AG08395 (cell line): ENCODE measurements at places on chromosomes 4 and X.

DNA sequence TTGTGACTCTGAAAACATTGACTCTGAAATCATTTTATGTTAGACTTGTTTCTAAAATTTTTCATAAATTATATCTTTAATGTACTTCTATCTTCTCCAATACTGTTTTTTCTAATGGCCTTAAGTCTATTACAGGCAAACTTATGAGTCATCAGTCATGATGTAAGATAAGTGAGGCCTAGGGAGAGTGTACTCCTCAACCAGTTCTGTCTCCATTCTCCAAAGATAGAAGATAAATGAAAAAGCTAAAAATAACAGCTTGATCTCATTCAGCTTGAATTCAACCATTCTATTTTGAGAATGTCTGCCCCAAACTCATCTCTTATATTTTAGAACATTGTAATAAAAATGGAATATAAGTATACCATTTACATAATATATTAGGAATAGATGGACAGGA, 34.5 kb downstream of the STBD1 start:
- peak; percentile 47 for DNase-seq

DNA sequence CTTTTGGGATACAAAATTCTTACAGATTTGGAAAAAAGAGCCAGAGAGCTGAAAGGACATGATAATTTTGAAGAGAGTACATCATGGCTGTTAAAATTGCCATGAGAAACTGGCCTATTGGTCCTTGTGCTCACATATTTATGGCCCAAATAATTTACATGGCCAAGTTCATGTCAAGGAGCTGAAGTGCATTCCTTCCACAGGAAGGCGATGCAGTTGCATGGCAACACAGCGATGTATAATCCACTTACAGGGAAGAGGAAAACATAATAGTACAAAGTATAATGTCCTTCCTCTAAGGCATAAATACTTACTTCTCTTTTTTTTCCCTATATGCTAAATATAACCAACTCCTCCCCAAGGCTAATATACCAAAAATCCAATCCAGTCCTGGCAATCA, 914.5 kb upstream of the AGA start:
- DNase-seq, result no peak

DNA sequence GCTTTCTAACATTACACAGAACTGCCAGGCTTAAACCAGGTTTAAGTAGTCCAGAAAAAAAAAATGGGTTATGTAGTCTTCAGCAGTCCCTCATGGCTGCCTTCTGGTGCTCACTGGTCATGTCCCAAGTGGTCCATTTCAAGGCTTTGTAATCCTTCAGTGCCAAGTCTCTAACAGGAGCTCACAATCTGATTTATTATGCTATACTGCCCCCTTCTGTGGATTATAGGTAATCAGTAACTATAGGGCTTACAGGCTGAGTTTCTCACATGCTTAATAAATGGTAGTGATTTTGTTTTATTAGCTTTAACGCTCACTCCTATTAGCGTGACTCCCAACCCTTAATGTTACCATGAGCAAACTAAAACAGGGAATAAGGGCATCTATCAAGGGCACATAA, 92.5 kb upstream of the EDA2R start:
- peak; percentile 33 for DNase-seq

GRCh38 chrX:70264784-70265183, 3.4 kb upstream of the ARR3 start:
- DNase-seq, result no peak

DNA sequence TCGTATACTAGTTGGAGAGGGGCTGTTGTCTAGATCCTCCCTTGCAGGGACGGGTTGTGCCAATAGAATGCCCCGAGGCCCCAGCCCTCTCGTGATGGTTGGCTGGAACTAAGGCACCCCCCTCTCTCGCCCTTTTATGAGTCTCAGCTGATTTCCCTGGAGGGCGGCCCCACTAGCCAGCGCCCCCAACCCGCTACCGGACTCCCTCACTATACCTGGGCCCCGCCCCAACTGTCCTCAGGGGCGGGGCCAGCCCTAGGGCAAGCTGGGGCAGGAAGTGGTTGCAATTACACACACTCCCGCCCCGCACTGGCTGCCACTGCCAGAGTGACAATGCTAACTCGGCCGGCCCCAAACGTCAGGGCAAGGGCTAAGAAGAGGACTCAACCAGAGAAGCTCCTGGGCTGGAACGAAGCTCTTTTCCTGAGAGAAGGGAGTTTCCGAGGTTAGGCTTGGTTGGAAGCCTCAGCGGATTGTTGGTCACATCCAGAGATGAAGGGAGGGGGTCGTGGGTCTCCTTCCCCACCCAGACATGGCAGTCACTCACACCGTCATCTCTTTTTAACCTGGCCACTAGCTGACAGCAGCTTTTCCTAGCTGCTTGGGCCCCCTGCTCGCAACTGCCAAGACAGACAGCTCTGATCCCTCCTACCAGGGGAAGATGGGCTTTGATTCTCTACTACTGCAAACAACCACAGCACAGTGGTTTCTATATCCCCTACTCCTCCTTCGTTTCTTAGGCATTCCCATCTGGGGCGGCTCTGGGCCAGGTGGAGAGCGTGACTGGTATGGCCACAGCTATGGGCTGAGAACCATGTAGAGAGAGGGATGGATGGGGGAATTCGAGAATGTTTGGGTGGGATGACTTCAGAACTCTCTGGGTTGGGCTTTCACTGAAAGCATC, 21.0 kb upstream of the BCORL1 start:
- peak; percentile 41 for DNase-seq

GRCh38 chrX:129759576-129760061, 20.1 kb upstream of the SASH3 start:
- DNase-seq, result peak; percentile 76

GRCh38 chr4:101420661-101421060, 73.3 kb upstream of the PPP3CA start:
- DNase-seq, result no peak

DNA sequence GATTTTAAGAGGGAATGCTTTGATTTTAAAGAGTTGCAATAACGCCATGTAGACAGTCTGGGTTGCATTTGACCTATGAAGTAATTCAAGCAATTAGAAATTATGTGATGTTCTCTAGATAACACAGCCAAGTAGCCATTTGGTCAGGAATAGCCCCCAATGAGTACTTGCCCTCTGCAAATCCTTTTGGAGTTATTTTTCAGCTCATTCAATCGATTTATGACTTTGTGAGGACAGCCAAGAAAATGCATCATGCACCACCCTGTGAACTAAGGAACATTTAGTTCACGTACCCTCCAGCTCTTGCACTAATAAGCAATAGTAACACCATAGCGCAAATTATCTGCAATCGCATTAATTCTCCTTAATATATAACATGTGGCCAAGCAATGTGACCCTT, 552.6 kb upstream of the INTU start:
- no peak for DNase-seq
